ENCODE measurements at places on chromosomes 16 and 17.

- no peak for DNase-seq
- H3K27ac ChIP-seq = no peak overlapping the region
- no peaks in the 10 kb centered on the region for H3K27me3 ChIP-seq
- no peaks in the 10 kb centered on the region for H3K36me3 ChIP-seq
Observed at GRCh38 chr16:55778757-55779156, 54.1 kb downstream of the CES1 start.

GRCh38 chr16:5709889-5710288 is 612.3 kb upstream of the EEF2KMT start:
- H3K4me3 ChIP-seq = no peak overlapping the region
- H3K27me3 ChIP-seq = no peaks in the 10 kb centered on the region
- no peaks in the 10 kb centered on the region for H3K36me3 ChIP-seq
- no peak for DNase-seq

GRCh38 chr16:2095315-2095853 is 40.3 kb downstream of the PKD1 start:
- no peak for DNase-seq
- H3K36me3 ChIP-seq = no peaks in the 10 kb centered on the region
- no peak overlapping the region for H3K4me3 ChIP-seq
- no peak overlapping the region for H3K27ac ChIP-seq
- H3K4me1 ChIP-seq = peaks cover 13% of the 10 kb centered on the region

GRCh38 chr17:37047631-37048104 is 98.9 kb downstream of the AATF start:
- no peaks in the 10 kb centered on the region for H3K27me3 ChIP-seq
- H3K27ac ChIP-seq = no peak overlapping the region
- no peak overlapping the region for H3K4me3 ChIP-seq
- peaks cover 4% of the 10 kb centered on the region for H3K36me3 ChIP-seq
- no peak for DNase-seq
- no peaks in the 10 kb centered on the region for H3K4me1 ChIP-seq

DNA sequence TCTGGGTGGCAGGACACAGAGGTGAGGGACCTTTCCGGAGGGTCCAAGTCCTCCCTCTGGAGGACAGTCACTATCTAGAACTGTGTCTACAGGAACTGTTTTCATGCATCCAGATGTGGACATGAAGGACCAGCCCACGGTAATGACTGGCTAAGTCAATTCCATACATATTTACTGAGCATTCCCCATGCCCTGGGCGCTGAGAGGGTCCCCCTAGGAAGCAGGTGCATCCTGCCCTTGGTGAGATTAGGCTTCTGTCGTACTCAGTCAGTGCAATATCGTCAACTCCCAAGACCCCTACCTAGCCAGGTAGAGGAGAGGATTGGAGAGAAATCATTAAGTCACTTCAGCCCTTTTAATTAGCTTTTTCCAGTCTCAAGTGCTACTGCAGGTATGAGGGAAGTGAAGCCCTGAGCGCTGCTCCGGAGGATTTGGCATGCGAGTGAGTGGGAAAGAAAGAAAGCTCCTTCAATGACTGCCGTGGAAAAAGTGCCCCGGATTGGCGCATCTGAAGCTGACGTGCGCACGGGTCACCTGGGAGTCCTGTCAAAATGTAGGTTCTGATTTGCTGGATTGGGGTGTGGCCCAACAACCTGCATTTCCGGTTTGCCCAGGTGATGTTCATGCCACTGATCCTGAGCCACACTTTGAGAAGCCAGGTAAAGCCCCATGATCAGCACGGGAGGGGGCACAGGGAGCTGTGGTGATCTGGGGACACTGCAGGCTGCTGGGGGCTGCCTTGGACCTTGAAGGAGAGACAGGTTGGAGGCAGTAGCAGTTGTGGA is 367.4 kb upstream of the TNRC6C start:
- H3K27me3 ChIP-seq = no peaks in the 10 kb centered on the region
- no peaks in the 10 kb centered on the region for H3K36me3 ChIP-seq
- no peak for DNase-seq

GRCh38 chr17:28878158-28878910 is 19.2 kb downstream of the FLOT2 start:
- no peaks in the 10 kb centered on the region for H3K4me1 ChIP-seq
- H3K4me3 ChIP-seq = no peak overlapping the region
- no peak overlapping the region for H3K27ac ChIP-seq
- no peak for DNase-seq
- no peaks in the 10 kb centered on the region for H3K27me3 ChIP-seq
- no peaks in the 10 kb centered on the region for H3K36me3 ChIP-seq

GRCh38 chr17:38442548-38442947 is 14.3 kb downstream of the ARHGAP23 start:
- no peak overlapping the region for H3K4me3 ChIP-seq
- no peak for DNase-seq
- no peaks in the 10 kb centered on the region for H3K27me3 ChIP-seq
- H3K4me1 ChIP-seq = peaks cover 40% of the 10 kb centered on the region
- H3K27ac ChIP-seq = no peak overlapping the region
- H3K36me3 ChIP-seq = no peaks in the 10 kb centered on the region

DNA sequence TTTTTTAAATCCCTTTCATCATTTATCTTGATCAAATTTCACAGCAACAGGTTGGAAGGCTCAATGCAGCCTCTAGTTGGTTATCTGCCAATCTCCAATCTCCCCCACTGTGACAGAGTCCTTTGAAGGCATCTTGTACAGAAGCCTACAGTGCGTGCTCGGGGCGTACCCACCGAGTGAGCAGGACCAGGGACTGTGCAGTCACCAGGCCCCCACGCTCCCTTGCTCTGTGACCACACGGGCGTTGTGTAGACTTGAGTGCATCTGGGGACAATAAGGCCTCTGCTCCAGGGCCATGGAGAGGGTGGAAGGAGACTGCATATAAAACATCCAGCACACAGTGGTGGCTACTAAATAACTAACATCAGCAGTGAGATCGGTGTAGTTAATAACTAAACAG is 63.4 kb downstream of the GTF3C1 start:
- no peak overlapping the region for H3K27ac ChIP-seq
- H3K4me3 ChIP-seq = no peak overlapping the region
- H3K4me1 ChIP-seq = no peaks in the 10 kb centered on the region
- H3K36me3 ChIP-seq = peaks cover 100% of the 10 kb centered on the region

DNA sequence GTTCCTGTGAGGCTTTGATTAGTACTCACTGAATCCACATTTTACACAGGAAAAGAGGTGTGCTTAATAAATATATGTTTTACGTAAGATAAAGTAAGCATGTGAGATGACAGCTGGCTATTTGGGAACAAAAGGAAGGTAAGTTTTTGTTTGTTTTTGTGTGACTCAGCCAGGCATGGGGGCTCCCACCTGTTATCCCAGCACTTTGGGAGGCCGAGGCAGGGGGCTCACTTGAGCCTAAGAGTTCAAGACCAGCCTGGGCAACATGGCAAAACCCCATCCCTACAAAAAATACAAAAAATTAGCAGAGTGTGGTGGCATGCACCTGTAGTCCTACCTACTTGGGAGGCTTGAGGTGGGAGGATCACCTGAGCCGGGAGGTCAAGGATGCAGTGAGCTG is 17.9 kb downstream of the GPR142 start:
- H3K4me1 ChIP-seq = peaks cover 8% of the 10 kb centered on the region
- no peak for DNase-seq
- H3K36me3 ChIP-seq = no peaks in the 10 kb centered on the region
- no peak overlapping the region for H3K27ac ChIP-seq
- H3K27me3 ChIP-seq = no peaks in the 10 kb centered on the region

DNA sequence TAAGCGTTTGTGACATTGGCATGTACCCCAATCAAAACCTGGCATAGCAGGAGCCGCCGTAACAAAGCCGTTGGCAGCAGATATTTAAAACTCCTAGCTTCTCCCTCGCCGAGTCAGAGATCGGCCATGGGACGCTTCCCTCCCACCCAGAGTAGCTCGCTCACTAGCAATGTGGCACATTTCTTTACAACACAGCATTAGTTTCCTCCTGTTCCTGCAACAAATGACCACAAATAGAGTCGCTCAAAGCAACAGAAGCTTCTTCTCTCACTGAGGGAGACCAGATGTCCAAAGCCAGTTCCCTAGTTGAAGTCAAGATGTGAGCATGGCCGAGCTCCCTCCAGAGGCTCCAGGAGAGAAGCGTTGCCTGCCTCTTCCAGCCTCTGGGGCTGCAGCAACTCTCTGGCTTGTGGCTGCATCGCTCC is 106.7 kb downstream of the RBFOX3 start:
- no peak for DNase-seq
- no peak overlapping the region for H3K4me3 ChIP-seq
- no peak overlapping the region for H3K27ac ChIP-seq
- no peaks in the 10 kb centered on the region for H3K4me1 ChIP-seq
- no peaks in the 10 kb centered on the region for H3K36me3 ChIP-seq
- H3K27me3 ChIP-seq = no peaks in the 10 kb centered on the region

- H3K27ac ChIP-seq = no peak overlapping the region
- H3K4me3 ChIP-seq = no peak overlapping the region
- no peaks in the 10 kb centered on the region for H3K27me3 ChIP-seq
- H3K36me3 ChIP-seq = no peaks in the 10 kb centered on the region
Observed at GRCh38 chr16:66182592-66182991, 183.9 kb upstream of the CDH5 start.

GRCh38 chr17:58344791-58345157 is 7.2 kb downstream of the SUPT4H1 start:
- no peak overlapping the region for H3K4me3 ChIP-seq
- no peaks in the 10 kb centered on the region for H3K36me3 ChIP-seq
- no peak for DNase-seq

- no peaks in the 10 kb centered on the region for H3K27me3 ChIP-seq
- H3K36me3 ChIP-seq = no peaks in the 10 kb centered on the region
- DNase-seq = no peak
- H3K4me1 ChIP-seq = no peaks in the 10 kb centered on the region
- H3K27ac ChIP-seq = no peak overlapping the region
- H3K4me3 ChIP-seq = no peak overlapping the region
Observed at GRCh38 chr16:75486676-75487313, 8.4 kb downstream of the CHST6 start.

DNA sequence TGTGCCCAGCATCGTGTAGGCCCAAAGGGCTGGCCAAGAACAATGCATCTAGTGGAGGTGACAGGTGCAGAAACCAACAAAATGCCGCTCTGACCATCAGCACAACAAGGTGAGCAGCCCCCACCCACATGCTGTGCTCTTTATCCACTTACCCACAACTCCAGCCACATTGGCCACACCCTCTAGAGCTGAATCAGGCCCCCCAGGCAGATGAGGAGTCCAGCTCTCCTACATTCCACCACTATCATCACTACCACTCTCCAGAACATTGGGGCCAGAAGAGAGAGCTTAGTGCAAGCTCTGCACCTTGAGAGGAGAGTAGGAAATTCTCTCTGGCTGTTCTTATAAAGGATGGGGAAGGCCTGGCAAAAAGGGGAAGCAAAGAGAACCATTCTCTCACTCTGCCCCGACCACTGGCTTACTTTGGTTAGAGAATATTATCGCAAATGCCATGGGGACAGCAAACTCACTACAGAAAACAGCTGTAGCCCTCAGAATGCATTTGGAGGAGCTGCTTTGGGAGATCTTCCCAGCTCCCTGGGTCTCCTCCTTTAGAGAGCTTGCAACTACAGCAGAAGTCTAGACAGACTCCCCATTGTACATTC is 75.0 kb downstream of the TMEM132E start:
- H3K27me3 ChIP-seq = no peaks in the 10 kb centered on the region
- DNase-seq = no peak
- H3K36me3 ChIP-seq = no peaks in the 10 kb centered on the region

- H3K27ac ChIP-seq = no peak overlapping the region
- peaks cover 15% of the 10 kb centered on the region for H3K4me1 ChIP-seq
- no peaks in the 10 kb centered on the region for H3K27me3 ChIP-seq
- H3K4me3 ChIP-seq = no peak overlapping the region
Observed at GRCh38 chr16:70475054-70475871, 20.9 kb downstream of the FCSK start.

DNA sequence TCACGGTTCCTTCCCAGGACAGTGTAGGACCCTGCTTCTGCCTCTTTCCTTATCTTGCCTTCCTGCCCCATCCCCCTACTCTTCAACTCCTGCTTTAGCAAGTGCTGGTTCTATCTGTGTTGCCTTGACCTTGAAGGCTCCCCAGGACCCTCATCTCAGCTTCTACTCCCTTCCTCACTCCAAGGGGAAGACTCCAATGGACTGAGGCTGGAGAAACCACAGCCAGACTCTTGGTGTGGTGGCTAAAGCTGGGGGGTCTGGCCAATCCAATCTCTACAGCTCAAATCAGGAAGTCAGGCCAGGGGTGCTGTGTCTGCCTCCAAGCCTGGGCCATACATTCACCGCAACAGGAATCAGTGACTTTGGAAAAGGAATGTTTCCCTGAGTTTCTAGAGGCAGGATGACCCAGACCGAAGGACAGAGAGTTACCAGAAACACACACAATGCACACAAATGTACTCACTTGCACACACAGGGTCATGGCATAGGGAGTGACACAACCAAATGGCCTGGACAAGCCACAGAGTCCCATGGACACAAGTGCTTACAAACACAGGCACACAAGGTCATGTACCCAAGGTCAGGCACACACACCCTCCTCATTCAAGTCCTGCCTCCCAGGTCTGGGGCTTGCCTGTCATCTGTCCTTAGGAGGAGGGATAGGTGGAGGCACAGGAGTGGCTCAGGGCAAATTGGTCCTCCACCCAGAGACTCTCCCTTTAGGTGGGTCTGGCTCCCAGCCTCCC is 1.7 kb upstream of the HSD11B2 start:
- H3K27ac ChIP-seq = peak overlapping the region; percentile 78
- H3K4me1 ChIP-seq = peaks cover 67% of the 10 kb centered on the region
- no peak for DNase-seq
- no peaks in the 10 kb centered on the region for H3K36me3 ChIP-seq
- no peak overlapping the region for H3K4me3 ChIP-seq

DNA sequence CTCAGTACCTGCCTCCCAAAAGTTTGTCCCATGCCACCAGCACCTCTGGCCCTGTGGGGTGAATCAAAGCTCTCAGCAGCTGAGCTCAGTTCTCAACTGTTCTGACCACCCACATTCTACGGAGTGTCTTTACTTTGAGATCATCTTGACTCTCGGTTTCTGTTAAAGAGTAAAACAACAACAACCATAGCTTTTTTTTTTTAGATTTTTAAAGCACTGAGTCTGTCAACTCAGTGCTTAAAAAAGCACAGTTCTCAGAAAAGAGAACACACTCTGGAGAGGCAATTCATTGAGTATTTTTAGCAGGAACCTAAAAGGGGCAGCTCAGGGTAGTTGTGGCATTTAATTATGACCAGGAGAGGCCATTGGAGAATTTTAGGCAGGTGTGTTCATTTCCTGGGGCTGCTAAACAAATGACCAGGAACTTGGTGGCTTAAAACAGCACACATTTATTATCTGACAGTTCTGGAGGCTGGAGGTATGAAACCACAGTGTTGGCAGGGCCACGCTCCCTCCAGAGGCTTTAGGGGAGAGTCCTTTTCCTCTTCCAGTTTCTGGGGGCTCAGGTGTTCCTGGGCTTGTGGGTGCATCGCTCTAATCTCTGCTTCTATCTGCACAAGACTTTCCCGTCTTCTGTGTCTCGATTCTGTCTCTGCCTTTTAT is 6.7 kb upstream of the WFIKKN2 start:
- H3K4me1 ChIP-seq = peaks cover 16% of the 10 kb centered on the region
- H3K27me3 ChIP-seq = no peaks in the 10 kb centered on the region
- H3K27ac ChIP-seq = no peak overlapping the region
- no peaks in the 10 kb centered on the region for H3K36me3 ChIP-seq
- DNase-seq = no peak

GRCh38 chr16:78931678-78932077 is 668.9 kb downstream of the MAF start:
- H3K27me3 ChIP-seq = no peaks in the 10 kb centered on the region
- H3K36me3 ChIP-seq = no peaks in the 10 kb centered on the region
- DNase-seq = no peak
- no peak overlapping the region for H3K4me3 ChIP-seq
- no peaks in the 10 kb centered on the region for H3K4me1 ChIP-seq
- H3K27ac ChIP-seq = no peak overlapping the region

- no peak overlapping the region for H3K27ac ChIP-seq
- H3K4me3 ChIP-seq = no peak overlapping the region
- no peaks in the 10 kb centered on the region for H3K4me1 ChIP-seq
- no peak for DNase-seq
Observed at GRCh38 chr17:31687505-31688126, 171.4 kb downstream of the COPRS start.

All from vagina (tissue), 2 donors.